ENCODE measurements at places on chromosomes 7 and 10.

- no peak for DNase-seq
Measured at GRCh38 chr10:91587710-91588638, 44.9 kb downstream of the PPP1R3C start.

DNA sequence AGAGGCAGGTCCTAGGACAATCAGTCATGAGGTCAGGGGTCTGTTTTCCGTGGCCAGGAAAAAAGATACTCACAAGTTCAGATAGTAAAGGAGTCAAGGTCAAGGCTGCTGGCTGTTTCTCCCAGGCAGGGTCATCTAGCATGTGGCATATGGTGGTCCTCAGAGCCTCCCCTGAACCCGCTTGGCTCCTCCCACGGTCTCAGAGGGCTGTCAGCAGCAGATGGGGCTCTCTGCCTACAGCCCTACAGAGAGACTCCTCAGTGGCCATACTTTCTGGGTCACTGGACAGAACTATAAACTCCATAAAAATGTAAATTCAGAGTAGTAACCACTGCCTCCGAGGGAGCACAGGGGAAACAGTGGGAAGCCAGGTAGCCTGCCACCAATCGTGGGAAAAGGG lies 11.3 kb upstream of the DRGX start:
- no peak for DNase-seq

GRCh38 chr7:98102170-98102569 lies 4.5 kb upstream of the LMTK2 start:
- DNase-seq = no peak

DNA sequence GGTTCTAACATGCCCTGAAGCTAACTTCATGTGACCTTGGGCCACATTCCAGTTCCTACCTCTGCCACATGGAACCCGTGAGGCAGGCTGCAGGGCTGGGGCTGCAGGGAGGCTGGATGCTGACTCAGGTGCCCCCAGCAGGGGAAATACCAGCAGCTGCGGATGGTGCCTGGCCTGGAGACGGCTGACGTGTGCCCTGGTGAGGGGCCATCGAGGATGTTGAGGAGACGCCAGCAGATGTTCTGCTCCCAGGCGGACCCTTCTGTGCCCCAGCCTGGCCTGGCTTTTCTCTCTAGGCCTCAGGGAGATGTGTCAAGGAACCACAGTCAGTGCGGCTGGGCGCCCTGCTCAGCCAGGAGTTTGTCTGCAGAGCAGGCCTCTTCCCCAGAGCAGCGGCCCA lies 8.8 kb downstream of the BAG3 start:
- DNase-seq = no peak

DNA sequence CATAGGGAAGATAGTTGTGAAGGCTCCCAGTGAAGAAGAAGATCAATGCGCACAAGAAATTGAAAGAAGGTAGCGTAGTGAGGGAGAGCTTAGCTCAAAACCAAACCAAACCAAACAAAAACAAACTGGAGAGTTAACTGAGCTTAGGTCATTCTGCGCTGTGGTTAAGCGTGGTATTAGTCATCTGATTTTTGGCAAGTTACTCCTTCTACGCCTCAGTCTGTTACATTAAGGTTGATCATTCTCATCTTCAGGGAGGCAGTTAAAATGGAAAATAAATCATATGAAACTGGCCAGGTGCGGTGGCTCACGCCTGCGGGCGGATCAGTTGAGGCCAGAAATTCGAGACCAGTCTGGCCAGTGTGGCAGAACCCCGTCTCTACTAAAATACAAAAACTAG lies 259.7 kb downstream of the EXOC4 start:
- DNase-seq = no peak

GRCh38 chr7:149097088-149097487 lies 6.6 kb upstream of the ZNF786 start:
- no peak for DNase-seq

- DNase-seq = no peak
Measured at GRCh38 chr7:100887516-100888290, 1.8 kb downstream of the UFSP1 start.

- DNase-seq = no peak
Measured at GRCh38 chr10:76583711-76584161, 1053.9 kb downstream of the KCNMA1 start.

DNA sequence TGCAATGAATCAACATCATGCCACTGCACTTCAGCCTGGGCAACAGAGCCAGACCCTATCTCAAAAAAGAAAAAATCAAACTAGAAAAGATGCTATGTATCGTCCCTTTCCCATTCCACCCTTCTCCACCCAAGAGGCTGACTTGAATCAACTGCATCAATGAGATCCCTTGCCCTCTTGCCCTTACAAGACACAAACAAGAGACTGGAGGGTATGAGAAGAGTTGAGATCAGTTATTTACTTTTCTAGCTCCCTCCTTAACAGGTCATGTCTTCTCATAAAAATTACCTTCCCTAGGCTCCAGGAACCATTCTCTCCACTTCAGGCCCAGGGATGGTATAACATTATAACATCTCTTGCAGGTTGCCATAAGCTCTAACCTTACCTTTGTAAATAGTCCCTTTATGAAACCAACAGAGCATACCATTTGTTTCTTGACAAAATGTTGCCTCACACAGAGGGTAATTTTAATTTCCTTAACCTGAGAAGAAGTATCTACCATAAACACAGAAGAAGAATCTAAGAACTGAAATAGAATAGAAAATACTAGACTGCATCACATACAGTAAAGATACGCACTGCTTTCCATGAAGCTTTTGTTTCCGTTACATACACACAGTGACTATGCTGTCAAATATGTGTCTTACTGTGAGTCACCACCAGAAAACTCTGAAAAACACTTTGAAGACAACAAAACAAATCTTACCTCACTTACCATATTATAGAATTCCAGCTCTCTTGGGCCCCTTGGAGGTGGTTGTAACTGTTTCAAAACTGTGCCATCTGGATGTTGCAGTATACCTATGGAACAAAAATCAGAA lies 30.5 kb downstream of the IPMK start:
- no peak for DNase-seq

GRCh38 chr7:94266238-94266644 lies 128.5 kb upstream of the COL1A2 start:
- DNase-seq = no peak
